ENCODE measurements at places on chromosomes 3 and 15. TPM values are rescaled to one million over a fixed set of nuclear protein-coding genes. Genes with fewer than 3 reads are reported as not detected.
A peak's percentile ranks its signal among the peaks of the same experiment; 100 is the strongest.

DNA sequence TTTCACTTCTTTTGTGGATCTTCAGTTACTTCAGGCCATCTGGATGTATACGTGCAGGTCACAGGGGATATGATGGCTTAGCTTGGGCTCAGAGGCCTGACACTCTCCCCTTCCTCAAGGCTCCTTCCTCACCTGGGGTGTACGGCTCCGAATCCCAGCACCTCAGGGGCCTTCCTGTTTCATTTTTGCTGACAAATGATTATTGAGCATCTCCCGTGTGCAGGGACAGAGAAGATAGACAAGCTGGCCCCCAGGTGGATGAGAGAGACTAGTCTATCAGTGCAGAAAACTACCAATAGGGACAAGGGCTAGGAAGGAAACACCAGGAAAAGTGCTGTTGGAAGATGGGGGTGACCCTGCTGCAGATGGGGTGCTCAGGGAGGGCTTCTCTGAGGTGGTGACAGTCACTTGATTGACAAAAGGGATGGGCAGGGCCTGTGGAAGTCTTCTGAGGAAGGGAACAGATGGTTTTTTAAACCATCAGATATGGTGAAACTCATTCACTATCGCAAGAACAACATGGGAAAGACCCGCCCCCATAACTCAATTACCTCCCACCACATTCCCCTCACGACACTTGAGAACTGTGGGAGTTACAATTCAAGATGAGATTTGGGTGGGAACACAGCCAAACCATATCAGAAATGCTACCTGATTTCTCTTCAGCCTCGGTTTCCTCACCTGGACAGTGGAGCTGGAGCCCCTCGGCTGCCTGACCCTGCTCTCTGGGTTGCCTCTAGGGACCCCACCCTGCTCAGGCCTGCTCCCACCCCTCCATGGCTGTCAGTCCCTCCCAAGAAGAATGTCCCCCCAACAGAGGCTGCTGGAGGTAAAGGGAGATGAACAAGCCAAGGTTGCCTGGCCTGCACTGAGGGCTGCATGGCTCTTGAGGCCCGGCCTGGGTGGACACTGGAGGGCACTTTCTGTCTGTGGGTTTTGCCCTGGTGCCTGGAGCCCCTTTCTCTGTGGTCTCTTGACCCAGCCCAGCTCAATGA, 37.2 kb upstream of the ACAD9 start:
- H3K4me3 ChIP-seq: no peak overlapping the region
- H3K27me3 ChIP-seq: no peaks in the 10 kb centered on the region
- peaks cover 12% of the 10 kb centered on the region for H3K4me1 ChIP-seq
- H3K36me3 ChIP-seq: no peaks in the 10 kb centered on the region

GRCh38 chr3:38383156-38383875, 36.7 kb downstream of the XYLB start:
- H3K36me3 ChIP-seq: peaks cover 44% of the 10 kb centered on the region
- H3K4me1 ChIP-seq: peaks cover 14% of the 10 kb centered on the region
- no peak overlapping the region for H3K4me3 ChIP-seq
- no peaks in the 10 kb centered on the region for H3K27me3 ChIP-seq
- peak; percentile 24 for DNase-seq

GRCh38 chr3:15635121-15635661, 33.6 kb downstream of the BTD start:
- H3K4me3 ChIP-seq: no peak overlapping the region
- H3K27ac ChIP-seq: peak overlapping the region; percentile 78
- no peaks in the 10 kb centered on the region for H3K36me3 ChIP-seq
- no peaks in the 10 kb centered on the region for H3K27me3 ChIP-seq

GRCh38 chr3:45683417-45684326, 5.5 kb upstream of the SACM1L start:
- H3K4me1 ChIP-seq: peaks cover 19% of the 10 kb centered on the region
- no peak overlapping the region for H3K27ac ChIP-seq
- peaks cover 7% of the 10 kb centered on the region for H3K36me3 ChIP-seq
- no peak overlapping the region for H3K4me3 ChIP-seq
- no peak for DNase-seq

The HTR3E gene
- total RNA-seq: not detected

The CFAP100 gene
- total RNA-seq: not detected

Data from suprapubic skin (tissue), 4 donors.